ENCODE measurements at places on chromosomes 7 and 10. TPM values are rescaled to one million over a fixed set of nuclear protein-coding genes. Genes with fewer than 3 reads are reported as not detected.

The ANXA7 gene
- 148 TPM for total RNA-seq

The NEBL gene
- 0.22 TPM for total RNA-seq

The ANKRD16 gene
- 12.7 TPM for total RNA-seq

The THSD7A gene
- 0.50 TPM for total RNA-seq
